NCI-H2227 treated with DMSO at 0.1 percent for 48 hours (cell line): ENCODE measurements at places on chromosomes 5 and 9.

DNA sequence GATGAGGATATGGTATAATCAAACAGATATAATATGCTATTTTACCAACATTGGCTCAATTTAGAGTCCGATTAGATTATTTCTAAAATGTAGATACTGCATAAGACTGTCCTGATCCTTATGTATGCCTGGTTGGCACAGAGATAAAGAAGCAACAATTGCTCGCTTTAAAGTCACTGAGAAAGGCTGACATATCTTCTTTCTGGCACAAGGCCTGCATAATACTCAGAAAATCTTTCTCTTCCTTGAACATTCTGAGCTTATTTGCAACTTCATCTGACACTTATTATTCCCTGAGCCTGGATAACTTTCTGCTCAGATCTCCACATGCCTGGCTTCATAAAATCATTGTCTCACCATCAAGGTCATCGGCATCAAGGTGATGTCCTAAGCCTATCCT, 219.3 kb upstream of the CDH9 start:
- DNase-seq: no peak

DNA sequence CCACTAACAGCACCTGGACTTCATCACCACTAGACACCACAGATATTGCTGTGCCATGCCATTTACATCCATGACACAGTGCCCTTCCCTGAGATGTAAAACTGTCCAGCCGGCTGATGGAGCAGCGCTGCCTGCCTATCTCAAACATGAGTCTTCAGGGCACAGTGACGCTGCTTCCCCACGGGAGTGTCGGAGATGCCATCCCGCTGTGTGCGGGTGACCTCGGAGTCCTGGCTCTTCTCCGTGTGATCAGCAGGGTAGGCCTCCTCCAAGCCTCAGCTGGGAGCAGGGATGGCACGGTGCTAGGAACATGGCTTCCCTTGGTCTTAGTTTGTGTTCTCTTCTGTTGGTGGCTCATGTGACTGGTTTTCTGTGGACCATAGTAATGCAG, 130.3 kb upstream of the FAM120A start:
- DNase-seq: no peak

DNA sequence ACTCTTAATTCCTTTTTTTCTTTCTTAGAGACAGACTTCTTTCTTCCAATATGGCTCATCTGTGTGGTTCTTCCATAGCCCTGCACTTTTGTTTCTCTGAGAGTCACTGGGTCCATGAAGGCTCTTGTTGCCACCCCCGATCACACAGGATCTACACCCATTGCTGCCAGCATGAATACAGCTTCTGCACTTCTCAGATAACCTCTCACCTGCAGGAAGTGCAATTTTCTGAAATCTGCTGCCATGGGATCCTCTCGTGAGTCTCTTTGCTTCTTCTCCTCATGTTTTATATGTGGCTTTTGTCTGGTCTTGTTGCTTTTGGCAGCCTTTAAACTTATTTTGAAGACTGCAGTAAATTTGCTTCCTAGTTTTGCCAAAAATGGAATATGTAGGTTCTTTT, 171.2 kb downstream of the TMEM167A start:
- DNase-seq: no peak

DNA sequence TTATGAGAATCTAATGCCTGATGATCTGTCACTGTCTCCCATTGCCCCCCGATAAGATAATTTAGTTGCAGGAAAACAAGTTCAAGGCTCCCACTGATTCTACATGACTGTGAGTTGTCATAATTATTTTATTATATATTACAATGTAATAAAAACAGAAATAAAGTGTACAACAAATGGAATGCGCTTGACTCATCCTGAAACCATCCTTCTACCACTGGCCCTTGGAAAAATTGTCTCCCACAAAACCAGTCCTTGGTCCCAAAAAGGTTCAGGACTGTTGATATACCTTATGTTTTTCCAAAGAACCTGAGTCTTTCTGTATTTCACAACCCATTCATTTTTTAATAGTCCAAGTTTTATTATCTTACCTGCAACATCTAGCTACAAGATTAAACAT, 403.5 kb downstream of the TAF11L14 start:
- DNase-seq: no peak

- no peak for DNase-seq
Observed at GRCh38 chr9:97321251-97321650, 13.8 kb downstream of the CCDC180 start.

DNA sequence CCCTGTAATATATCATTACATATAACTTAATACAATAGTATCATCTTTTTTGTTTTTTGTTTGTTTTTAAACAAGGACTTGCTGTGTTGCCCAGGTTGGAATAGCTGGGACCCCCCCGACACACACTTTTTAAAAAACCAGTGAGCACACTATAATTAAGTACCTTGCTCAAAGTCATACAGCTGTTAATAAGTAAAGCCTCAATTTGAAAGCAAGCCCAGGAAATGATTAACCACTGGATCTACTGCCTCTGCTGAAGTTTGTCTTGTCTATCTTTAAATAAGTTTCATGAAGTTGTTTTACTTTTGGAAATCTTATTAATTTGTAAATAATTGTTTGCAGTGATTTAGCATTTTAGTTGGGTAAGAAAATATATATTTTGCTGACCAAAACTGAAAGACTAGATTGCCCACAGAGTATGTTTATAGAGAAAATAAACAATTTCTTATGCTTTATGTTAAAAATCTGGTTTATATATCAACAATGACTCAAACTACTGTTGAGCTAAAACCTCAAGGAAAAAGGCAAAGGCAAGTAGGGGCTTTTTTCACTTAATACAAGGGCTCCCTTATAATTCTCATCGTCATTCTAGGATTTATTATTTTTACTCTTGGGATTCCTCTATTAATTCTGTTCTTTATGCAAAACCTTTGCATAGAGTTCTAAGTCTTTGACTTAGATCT, 5.8 kb upstream of the CARNMT1 start:
- DNase-seq: no peak

- DNase-seq: no peak
Observed at GRCh38 chr5:68587171-68587570, 371.6 kb downstream of the PIK3R1 start.

GRCh38 chr9:130839132-130840111, 4.4 kb downstream of the ABL1 start:
- DNase-seq: no peak

DNA sequence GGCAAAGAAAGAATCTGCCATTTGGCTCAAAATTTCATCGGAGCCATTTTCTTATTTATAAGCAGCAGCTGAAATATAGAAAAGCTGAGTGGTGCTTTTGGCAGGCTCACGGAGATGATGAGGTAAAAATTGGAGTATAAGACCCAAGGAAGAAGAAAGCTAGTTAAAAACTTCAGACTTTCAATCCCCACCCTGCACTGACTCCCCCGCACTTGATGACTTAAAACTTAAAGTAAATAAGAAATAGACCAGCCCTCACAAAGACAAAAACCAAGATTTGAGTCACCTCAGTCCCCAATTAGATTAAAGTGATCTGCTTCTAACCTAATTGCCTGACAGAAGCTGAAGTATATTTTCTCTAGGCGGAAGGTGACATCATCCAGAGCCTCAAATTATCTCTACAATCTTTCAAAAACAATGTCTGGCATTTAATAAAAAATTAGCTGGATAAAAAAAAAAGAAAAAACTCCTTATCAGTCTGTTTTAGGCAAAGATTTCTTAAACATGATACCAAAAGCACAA, 124.0 kb upstream of the PJA2 start:
- DNase-seq: no peak

GRCh38 chr5:176611435-176611834, 1.5 kb upstream of the GPRIN1 start:
- DNase-seq: no peak

GRCh38 chr5:124669956-124670721, 76.3 kb downstream of the ZNF608 start:
- DNase-seq: no peak

- DNase-seq: no peak
Observed at GRCh38 chr5:41212935-41213334, 397 bp downstream of the C6 start.

GRCh38 chr5:9347541-9348295, 198.2 kb downstream of the SEMA5A start:
- no peak for DNase-seq

DNA sequence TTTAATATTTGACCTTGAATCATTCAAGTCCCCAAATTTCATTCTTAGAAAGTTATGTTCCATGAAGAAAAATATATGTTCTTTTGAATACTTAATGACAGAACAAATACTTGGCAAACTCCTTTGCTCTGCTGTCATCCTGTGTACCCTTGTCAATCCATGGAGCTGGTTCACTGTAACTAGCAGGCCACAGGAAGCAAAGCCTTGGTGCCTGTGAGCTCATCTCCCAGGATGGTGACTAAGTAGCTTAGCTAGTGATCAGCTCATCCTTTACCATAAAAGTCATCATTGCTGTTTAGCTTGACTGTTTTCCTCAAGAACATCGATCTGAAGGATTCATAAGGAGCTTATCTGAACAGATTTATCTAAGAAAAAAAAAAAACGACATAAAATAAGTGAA, 65.4 kb downstream of the WDR41 start:
- DNase-seq: no peak

DNA sequence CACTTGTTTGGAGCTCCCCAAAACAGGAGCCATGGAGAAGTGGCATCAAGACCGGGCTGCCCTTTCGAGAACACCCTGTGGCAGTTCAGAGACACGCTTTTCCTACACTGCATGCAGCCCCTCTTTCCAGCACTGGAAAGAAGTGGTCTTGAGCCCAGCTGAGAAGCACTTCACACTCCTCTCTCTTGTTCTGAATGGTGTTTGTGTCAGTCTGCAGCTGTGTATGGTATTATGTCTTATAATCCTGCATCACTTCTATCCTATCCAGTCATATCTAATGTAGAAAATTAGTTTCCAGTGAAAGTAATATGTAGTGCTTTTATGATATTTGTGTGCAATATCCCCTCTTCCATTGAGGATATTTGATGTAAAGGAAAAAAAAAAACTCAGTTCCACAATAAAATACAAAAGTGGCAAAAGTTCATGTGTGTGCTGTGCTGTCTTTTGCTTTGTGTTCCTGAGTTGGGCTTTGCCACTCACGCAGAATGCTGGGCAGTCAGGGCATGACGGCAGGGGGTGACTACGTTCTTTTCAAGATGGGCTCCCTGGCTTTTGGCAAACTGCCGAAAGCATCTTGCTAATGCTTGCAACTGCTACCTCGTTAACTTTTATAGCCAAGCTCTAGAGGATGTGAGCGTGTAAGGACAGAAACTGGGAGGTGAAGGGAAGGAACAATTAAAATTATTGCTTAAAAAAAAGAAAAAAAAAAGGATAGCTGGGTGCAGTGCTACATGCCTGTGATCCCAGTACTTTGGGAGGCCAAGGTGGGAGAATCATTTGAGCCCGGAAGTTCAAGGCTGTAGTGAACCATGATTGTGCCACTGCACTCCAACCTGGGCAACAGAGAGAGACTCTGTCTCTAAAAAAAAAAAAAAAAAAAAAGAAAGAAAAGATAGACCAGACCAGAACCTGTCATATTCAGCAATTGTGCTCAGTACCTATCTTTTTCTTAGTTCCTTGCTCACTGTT, 102.2 kb downstream of the MAP1B start:
- peak; percentile 62 for DNase-seq

DNA sequence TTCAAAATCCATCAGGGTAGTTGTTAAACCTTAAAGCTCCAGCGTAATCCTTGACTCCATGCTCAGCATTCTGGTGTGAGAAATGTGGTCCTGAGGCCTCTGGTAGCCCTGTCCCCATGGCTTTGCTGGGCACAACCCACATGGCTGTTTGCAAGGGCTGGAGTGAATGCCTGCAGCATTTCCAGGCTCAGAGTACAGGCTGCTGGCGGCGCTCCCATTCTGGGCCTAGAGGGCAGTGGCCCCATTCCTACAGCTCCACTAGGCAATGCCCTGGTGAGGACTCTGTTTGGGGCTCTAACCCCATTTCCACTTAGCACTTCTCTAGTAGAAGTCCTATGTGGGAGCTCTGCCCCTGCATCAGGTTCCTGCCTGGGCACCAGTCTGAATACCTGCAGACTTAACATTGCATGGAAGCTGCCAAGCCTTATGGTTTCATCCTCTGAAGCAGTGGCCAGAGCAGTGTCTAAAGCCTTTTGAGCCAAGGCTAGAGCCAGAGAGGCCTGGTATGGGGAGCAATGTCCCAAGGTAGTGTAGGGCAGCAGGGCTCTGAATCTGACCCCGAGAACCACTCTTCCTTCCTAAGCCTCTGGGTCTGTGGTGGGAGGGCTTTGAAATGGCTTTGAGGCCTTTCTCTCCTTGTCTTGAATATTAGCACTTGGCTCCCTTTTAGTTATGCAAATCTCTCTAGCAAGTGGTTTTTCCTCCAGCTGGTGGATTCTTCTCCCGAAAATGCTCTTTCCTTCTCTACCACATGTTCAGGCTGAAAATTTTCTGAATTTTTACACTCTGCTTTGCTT, 5.8 kb upstream of the ALDH1A1 start:
- no peak for DNase-seq
